ENCODE measurements at places on chromosomes 12 and 14.

DNA sequence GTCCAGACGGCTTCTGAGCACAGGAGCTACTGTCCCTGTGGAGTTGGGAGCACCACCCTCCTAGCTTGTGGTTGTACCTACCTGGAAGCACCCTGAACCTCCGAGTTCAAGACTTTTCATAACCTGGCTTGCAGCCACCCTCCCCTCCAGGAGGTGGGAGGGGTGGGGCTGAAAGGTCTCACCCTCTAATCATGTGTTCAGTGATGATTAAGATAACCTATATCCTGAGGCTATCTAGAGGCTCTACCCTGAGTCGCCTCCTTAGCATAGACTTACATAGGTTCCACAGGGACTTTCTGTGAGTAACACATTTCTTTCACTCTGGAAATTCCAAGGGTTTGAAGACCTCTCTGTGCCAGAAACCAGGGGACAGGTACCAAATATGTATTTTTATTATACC, 146.5 kb downstream of the CFAP54 start:
- no peak for DNase-seq

- no peak for DNase-seq
Observed at GRCh38 chr12:27101290-27101689, 18.9 kb upstream of the C12orf71 start.

DNA sequence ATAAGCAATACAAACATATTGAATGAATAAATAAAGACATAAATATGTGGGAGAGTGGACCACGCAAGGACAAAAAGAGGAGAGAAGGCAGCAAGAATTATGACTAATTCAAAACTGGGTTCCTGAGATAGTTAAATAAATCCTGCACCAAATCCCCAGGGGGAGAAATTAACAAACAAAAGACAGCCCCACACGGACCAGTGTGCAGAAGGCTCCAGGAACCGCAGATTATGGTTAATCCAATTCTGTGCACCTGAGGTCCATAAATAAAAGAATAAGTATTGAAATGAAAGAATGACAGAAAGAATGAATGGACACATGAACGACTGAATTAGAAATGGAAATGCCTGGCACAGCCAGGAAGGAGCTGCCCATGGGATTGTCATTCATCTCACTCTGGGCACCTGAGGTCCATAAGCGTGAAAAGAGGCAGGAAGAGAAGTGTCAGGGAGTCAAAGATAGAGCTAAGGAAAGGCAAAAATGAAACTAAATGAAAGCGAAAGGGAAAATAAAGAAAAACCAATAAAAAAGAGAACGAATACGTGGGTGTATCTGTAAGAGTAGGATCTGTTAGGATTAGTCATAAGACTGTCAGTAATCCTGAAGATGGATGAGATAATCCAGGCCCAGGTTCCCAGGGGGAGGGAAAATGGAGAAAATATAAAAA, 23.3 kb downstream of the MEG3 start:
- DNase-seq = no peak

GRCh38 chr12:92513231-92513730, 189.5 kb upstream of the PLEKHG7 start:
- DNase-seq = peak; percentile 36

GRCh38 chr12:100154474-100155247, 12.0 kb upstream of the BLTP3B start:
- peak; percentile 44 for DNase-seq

DNA sequence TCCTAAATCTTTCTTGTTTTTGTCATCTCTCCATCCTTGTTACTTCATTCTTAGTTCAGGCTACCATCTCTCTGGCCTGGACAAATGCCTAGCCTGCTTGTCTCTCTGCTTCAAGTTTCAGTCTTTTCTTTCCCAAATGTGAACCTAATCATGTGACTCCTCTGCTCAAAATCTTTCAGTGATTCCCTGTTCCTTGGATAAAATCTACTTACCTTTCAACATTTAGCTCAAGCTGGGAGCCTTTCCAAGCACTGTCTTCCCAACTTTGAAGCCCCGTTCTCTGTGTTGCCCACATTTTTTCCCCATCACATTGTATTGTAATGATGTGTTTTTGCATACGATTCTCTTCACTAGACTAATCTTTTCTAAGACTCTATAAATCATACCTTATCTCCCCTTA, 24.7 kb downstream of the SLC7A8 start:
- DNase-seq = no peak

- DNase-seq = no peak
Observed at GRCh38 chr12:14960548-14961465, 594 bp downstream of the ARHGDIB start.

DNA sequence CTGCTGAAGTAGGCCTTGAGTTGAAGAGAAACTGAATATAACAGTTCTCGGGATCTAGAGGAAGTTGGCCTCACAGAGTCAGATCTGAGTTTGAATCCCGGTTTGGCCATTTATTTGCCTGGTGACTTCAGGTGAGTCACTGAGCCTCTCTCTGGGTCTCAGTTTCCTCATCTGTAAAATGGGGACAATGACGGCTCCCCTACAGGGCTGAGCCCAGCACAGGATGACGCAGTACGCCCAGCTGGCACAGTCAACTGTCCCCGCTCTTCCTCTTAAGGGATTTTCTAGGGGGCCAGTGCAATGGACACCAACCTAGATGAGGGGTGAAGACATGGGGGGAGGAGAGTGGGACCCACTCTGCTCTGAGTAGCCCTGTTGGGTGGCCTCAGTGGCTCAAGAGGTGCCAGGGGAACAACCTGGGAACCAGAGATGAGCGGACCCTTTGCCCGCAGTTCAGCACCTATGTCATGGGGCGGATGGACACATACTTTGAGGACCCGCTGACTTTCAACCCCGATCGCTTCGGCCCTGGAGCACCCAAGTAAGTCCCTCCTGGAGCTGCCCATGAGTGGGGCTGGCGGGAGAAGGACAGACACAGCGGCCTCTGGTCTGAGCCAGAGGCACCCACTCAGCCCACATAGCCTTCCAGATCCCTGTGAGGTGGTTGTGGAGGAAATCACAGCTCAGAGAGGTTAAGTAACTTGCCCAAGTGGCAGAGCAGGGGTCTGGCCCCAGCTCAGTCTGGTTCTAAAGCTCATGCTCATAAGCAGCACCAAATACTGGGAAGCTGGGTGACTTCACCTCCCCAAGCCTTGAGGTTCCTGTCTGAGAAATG, 41.1 kb downstream of the CYP46A1 start:
- DNase-seq = no peak

DNA sequence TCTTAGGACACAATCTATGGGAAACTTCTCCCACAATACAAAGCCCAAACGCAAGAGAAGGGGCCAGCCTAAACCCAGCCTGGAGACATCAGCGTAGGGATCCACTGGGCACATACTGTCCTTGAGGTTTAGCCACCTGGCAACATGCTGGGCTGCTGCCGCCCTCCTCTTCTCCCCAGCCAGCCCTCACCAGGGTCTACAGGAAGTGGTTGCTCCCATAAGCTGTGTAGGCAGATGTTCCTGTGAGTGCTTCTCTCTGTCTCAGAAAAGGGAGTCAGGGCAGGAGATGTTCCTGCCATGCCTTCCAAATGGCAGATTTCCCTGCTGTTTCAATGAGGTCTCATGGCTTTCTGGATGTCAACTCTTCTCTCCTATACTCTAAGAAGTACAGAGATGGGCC, 241.4 kb downstream of the PCNX1 start:
- no peak for DNase-seq

DNA sequence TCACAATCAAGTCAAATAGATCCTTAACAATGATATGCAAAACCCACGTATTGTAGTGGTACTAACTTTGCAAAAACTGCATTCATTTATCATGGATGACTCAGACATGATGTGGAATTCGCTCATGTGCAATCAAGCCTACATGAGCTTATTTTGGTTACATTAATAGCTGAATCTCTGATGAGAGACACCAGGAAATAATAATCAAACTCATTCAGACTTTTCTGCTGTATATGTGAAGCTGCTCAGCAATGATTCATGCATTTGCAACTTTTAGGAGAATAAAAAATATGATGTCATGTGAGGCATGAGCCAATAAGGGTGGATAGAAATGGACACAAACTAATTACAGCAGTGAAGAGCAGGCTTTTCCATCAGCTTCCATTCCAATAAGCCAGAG, 1075.8 kb upstream of the TMEM132C start:
- DNase-seq = peak; percentile 75

- DNase-seq = peak; percentile 3
Observed at GRCh38 chr12:70609739-70610491, 27.3 kb downstream of the PTPRB start.

GRCh38 chr14:89123851-89124250, 293.2 kb downstream of the FOXN3 start:
- no peak for DNase-seq

- DNase-seq = no peak
Observed at GRCh38 chr12:127620735-127621355, 646.1 kb upstream of the TMEM132C start.

DNA sequence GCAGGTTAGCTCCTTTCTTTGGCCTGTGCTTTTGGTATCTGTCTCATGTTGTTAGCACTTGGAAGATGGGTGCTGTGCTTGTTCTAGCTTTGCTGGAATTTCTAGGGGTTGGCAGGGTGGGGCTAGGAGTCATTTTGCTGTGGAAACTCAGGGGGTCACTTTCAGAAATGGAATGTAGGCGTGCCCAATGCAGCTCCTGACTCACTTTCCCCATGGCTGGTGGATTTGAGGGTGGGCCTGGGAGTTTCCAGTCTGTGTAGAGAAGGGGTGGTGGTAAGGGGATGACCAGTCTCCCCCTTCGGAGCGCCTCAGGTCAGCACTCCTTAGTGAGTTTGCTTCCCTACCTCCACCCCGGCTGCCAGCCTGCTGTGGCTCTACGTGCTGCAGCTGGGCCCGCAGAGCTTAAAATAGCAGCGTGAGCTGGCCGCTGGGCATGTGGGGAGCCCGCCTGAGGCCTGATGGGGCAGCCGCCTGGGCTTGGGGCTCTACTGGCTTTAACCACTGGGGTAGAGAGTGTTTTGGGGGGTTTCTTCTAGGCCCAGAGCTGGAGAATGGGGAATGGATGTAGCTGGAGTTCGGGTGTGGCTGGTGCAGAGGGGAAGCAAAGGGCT, 108.2 kb downstream of the TSPAN9 start:
- no peak for DNase-seq

- DNase-seq = peak; percentile 98
Observed at GRCh38 chr12:50221228-50222008, 54.2 kb upstream of the CERS5 start.

- DNase-seq = no peak
Observed at GRCh38 chr14:79735121-79735520, 476.2 kb downstream of the DIO2 start.

- DNase-seq = peak; percentile 27
Observed at GRCh38 chr12:75720812-75721641, 209.6 kb upstream of the KRR1 start.

- DNase-seq = no peak
Observed at GRCh38 chr12:124451637-124452243, 115.7 kb downstream of the NCOR2 start.

DNA sequence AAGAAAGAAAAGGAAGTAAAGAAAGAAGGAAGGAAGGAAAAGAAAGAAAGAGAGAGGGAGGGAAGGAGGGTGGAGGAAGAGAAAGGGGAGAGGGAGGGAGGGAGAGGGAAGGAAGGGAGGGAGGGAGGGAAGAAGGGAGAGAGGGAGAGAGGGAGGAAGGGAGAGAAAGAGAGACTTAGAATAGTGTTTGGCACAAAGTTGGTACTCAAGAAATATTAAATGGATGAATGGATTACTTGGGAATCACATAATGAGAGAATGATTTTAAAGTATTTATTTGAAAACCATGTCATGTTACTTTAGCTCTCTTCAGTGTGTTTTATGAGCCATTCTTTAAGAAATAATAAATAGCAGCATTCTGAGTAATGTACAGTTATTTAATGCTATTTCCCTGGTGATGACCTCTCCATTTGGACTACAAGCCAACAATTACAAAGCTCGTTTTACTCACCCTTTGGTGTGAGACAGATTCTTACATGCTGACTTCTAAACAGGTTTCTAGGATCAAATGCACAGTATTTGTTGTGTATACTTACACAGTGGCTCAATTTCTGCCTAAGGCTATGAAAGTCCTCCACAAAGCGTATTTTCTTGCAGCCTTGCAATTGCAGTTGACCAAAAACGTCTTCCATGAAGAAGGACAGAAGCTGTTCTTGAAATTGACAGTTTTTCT, 861 bp downstream of the IL26 start:
- peak; percentile 46 for DNase-seq

DNA sequence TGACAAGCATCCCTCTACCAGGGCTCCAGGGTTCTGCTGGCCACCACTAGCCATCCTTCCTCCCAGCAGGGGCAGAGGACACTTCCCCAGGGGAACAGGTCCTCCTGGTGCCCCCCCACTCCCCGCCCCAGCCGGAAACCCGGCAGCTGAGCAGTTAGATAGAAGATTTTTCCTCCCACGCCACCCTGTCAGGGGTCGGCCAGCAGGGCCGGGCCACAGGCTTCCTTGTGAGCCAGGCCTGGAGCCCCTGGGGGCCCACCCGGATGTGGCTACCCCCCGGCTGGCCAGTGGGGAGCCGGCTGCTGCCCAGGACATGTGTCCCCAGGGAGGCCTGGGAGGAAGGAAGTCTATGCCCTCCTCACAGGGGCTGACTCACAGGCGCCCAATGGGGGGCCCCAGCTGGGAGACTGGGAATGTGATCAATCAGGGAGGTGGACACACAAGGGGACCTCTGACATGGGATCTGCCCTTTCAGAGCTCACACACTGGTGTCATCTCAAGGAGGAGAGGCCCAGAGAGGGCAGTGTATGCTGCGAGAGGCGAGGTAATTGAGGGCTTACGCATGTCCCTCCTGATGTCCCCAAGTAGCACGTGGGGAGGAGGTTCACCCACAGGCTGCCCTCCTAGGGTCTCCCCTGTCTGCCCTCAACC, 4.2 kb downstream of the SH2B3 start:
- DNase-seq = peak; percentile 88

GRCh38 chr14:74660863-74661262, 48.8 kb upstream of the LTBP2 start:
- no peak for DNase-seq

GRCh38 chr14:35374263-35374712, 30.3 kb downstream of the NFKBIA start:
- DNase-seq = peak; percentile 99

GRCh38 chr14:98345161-98345560, 926.8 kb downstream of the BCL11B start:
- no peak for DNase-seq

DNA sequence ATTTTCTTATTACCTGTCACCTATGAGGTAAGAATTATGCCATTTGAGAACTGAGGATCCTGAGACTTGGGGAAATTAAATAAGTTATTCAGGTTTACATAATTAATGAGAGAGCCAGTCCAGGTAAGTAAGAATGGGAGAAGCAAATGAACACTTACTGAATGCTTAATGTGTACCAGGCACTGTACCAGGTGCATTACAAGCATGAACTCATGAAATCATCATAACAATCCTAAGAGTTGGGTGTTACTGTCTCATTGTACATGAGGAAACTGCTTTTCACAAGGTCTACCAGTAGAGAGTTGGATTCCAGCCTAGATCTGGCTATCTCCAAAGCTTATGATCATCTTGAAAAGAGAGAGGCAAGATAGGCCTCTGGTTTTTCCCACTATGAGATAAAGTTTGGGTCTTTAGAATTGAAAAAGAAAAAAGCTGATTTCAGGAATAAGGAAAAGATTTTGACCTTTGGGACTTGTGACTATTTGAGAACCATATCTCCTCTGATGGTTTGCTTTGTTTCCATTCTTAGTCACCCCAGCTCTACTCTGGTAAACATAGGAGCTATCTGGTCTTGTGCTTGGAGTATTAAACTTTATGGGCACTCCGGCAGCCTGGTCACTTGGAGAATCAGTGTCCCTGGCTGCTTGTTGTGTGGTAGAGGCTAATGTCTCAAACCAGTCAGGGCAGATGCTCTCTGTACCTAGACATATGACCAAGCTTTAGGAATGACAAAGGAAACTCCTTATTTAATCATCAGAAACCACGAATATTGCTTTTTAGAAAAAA, 48.0 kb downstream of the PTHLH start:
- DNase-seq = no peak

- no peak for DNase-seq
Observed at GRCh38 chr14:32726516-32726915, 212.2 kb upstream of the NPAS3 start.
